Activated T-helper 17 cell treated with anti-CD3 and anti-CD28 coated beads, Interleukin-2, amount 50 U/mL, for 72 hours (primary cell): ENCODE measurements at places on chromosomes 3 and 15.

DNA sequence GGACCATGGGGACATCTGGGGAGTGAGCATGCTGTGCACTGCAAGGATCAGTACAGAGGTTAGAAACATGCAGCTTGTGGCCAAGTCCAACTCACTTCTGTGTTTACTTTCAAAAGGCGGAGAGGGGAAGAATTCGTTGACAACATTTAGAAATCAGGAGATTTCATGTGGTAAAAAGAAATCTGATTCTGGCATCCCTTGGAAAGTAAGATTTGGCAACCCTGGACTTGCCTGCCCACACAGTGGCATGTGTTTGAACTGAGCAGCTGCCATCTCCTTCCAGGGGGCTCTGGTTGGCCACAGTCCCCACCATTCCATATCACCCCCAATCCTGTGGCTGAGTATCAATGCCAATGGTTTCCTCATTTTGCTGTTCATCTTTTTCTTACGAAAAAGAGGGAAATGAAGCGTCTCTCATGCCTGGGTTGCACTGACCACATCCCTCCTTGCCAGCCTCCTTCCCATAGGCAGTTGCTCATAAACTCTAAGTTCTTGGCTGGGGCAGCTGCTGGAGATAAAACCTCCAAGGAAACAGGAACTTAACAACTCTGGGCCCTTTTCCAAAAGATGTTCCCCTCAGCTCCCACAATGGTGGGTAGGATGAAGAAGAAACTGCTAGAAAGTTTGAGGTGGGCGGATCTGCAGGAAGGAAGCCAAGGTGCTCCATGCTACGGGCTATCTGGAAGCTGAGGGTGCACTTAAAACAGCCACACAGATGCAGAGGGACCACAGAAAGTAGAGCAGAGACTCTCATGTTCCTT lies 29.2 kb downstream of the SLC6A11 start:
- ATAC-seq, result no peak

DNA sequence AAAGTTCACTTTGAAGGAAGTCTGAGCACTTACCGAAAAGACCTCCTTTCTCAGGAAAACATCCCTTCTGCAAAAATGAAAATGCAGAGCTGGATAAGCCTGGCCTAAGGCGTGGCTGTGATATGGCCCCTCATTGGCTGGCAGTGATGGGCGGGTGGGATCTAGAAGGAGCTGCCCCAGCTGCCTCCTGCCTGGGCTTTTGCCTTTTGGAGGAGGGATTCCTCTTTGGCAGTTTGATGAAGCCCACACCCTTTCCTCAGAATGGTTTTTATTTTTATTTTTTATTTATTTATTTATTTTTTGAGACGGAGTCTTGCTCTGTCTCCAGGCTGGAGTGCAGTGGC lies 4.0 kb upstream of the DZIP1L start:
- no peak for ATAC-seq

GRCh38 chr15:71276336-71276665 lies 161.0 kb downstream of the THSD4 start:
- no peak for ATAC-seq

DNA sequence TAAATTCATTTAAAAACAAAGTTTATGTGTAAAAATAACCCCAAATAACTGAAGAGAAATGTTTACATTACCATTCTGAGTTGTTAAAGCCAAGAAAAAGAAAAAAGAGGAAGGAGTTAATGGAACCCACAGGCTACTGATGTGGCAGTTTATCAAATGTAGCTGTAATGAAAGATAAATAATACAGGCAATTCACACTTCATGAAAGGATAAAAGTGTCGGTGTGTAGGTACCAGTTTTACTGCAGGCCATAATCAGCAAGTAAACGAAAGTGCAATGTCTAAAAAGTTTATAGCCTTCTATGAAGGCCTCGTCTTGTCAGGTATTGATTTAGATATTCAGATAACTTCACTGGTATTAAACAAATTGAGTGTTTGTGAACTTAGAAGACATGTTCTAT lies 164.6 kb downstream of the DPH6 start:
- ATAC-seq, result no peak

GRCh38 chr3:45355351-45355750 lies 33.0 kb upstream of the LARS2 start:
- no peak for ATAC-seq

DNA sequence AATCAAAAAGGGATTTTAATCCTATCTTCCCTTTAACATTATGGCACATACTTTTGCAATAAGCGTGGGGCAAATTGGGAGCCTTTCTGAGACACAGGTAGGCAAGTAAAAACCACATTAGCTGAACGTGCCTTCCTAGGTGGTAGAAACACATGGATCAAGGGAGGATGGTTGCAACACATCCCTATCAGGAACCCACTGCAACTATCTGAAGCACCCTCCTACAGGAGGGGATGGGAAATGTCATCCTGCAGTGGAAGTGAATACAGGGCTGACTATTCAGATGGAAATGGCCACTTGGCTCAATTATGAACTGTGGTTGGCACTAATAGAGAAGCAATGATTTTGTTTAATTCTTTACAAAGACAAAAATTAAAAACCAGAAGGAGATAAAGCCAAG lies 826.3 kb downstream of the FHIT start:
- ATAC-seq, result no peak

- ATAC-seq, result no peak
Observed at GRCh38 chr15:91925794-91926193, 72.3 kb downstream of the SLCO3A1 start.

DNA sequence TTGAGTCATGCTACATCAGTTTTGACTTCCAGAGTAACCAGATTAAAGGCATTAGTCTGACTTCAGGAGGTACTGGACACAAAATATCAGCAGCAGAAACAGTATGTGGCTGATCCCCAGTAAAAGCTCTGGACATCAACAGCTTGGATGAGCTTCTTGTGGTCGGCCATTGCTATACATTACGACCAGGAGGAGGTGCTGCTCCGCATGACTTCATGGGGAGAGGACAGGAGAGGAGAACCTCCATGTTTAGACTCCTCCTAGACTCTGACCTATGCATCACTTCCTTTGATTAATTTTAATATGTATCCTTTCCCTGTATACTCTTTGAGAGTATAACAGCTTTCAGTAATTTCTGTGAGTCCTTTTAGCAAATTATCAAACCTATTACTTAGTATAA lies 285.6 kb upstream of the ARHGEF26 start:
- ATAC-seq, result no peak
